Posterior vena cava (tissue), 2 donors: ENCODE measurements at places on chromosomes 2 and 18. TPM values are rescaled to one million over a fixed set of nuclear protein-coding genes. Genes with fewer than 3 reads are reported as not detected.

GRCh38 chr2:64212346-64212745 lies 68.1 kb upstream of the PELI1 start:
- no peak for DNase-seq

C2orf15 gene
- 0.33 TPM for total RNA-seq

DNA sequence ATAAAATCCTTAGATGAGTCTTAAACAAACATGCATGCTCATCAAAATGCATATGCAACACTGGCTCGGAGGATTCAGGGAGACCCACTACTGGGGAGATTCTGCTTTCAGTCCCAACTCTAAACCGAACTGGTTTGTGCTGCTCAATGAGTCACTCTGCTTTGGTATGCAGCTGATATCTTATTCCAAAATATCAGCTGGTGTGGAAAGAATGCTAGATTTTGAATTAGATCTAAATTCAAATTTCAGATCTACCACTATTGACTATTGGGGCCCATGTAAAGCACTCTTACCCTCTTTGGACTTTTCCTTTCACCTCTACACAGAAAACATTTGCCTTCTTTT lies 39.2 kb upstream of the TTN start:
- no peak for DNase-seq

DNA sequence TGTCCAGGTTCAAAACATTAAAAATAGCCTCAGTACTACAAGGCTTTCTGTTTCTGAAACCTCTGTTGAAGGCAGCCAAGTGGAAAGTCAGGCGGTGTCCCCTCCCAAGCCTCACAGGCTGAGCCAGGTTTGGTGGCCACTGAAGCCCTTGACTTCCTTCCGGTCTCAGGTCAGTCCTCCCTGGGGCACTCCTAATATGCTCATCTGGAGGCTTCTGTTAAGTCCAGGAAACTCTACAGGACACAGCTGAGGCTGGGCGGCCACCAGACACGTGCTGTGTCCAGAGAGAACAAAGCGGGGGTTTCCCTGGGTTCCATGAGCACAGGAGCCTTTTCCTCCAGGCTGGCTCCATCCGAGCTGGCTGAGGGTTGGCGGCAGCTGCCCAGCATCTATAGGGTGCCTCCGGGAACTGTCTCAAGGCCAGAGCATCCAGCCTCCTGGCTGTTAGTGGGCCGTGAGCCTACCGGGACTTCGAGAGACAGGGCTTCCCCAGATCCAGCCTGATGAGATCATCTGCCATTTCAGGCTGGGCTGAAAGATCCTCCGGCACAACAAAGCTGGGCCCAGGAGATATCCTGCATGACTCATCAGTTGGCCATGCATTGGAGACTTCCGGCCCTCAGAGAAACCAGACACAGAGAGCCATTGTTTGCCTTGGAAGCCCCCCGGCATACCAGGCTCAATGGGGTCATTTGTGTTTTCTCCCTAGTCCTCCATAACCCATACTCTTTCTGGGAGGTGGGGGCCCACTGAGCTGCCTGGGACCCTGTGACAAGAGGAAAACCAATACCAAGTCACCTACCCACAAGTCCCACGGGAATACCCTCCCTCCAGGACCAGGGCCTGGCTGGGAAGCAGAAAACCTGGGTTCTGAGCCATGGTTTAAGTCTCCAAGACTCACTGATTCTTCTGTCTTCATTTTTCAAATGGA lies 71.7 kb downstream of the HS1BP3 start:
- DNase-seq, result peak; percentile 92

DNA sequence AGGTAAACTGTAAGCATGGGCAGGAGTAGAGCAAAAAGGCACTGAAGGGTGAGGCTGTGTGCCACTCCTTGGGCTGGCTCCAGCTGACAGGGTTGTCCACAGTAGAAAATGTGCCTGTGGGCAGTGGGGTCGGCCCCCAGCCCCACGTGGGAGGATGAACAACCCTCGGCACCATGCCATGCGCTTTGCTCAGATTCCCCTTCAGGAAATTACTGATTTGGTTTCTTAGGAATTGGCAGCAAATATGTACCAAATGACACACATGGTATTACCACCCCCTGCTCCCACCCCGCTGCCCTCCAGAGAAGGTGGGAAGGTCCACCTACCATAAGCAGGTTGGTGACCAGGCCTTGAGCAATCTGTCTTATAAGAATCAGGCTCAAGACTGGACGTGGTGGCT lies 13.6 kb downstream of the ADCY3 start:
- peak; percentile 61 for DNase-seq

C2orf78 gene
- not detected for total RNA-seq

CROCC2 gene
- 0.09 TPM for total RNA-seq
